ENCODE measurements at places on chromosomes 12 and 14.

GRCh38 chr12:40502322-40502721, 189.9 kb upstream of the CNTN1 start:
- DNase-seq = no peak

- DNase-seq = no peak
These were observed 3.6 kb upstream of the PTGER2 start for GRCh38 chr14:52310541-52310940.

- DNase-seq = no peak
These were observed 69.9 kb downstream of the RASSF3 start for GRCh38 chr12:64680235-64680634.

- no peak for DNase-seq
These were observed 8.1 kb downstream of the C14orf180 start for GRCh38 chr14:104587641-104588040.

- peak; percentile 41 for DNase-seq
These were observed 5.6 kb upstream of the IL26 start for GRCh38 chr12:68231229-68231628.

- no peak for DNase-seq
These were observed 75.2 kb downstream of the FIGNL2 start for GRCh38 chr12:51773145-51773869.

DNA sequence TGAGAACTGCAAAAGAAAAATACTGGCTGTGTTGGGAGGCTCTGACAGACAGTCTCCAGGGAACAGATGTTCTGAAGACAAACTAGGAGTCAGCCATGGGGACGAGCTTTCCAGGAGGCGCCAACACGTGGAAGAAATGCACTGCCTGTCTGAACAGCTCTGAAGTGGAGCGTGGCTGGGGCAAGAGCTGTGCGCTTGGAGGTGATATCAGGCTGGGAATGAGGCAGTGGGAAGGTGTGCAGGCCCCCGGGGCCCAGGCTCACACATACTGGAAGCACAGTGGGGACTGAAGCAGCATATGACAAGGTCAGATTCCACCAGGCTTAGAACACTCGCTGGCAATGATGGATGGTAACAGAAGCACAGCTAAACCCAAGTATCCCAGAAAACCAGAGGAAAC, 17.5 kb downstream of the APPL2 start:
- DNase-seq = no peak

DNA sequence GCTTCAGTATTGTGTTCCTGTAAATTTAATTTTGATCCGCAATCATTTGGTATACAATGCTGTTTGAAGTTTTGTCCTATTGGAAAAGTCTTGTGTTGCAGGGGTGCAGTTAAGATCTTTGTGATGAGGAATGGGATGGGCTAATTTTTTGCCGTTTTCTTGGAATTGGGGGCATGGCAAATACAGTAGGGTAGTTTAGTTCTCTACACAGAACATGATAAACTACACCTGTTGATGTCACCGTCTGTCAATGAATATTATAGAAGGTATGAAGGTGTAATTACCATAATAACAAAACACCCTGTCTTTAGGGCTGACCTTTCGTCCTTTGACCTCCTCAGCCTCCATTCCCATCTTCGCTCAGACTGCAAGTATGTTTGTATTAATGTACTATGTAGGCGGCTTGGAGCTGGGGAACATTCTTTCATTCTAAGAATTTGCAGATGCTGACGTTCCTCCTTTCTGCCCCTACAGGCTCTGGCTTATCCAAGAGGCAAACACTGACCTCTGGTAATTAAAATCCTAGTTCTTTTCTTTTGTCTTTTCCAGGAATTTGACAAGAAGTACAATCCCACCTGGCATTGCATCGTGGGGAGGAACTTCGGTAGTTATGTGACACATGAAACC, 1.7 kb downstream of the DYNLL1 start:
- DNase-seq = no peak

DNA sequence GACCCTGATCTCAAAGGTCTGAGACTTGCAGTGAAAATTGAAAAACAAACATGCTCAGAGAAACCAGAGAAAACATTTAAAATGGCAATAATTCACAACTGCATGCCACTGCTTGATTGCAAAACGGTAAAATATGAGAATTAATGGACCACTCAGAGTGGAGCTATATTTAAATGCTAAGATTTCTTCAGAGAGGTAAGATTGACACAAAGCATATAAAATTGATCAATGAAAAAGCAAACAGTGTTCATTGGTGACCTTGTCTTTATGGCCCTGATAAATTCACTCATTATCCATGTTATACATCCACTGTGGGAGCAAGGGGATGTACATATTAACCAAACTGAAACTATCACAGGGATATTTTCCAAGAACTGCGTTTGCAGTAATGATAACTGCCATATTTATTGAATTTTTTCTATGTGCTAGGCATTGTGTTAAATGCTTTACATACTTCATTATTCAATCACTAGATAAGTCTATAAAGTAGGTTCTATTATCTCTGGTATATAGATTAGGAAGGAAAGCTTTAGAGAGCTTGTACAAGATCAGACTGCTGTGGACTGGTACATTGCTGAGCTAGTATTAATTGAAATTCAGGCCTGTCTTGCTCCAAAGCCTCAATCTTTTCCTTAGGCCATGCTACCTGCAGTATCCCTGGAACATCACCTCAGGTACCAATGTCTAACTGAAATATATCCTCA, 113.9 kb upstream of the LMO3 start:
- no peak for DNase-seq
